ENCODE measurements at places on chromosomes 1 and 21. TPM values are rescaled to one million over a fixed set of nuclear protein-coding genes. Genes with fewer than 3 reads are reported as not detected.

GRCh38 chr1:156755527-156755950, 4.1 kb upstream of the HDGF start:
- peaks cover 10% of the 10 kb centered on the region for H3K4me1 ChIP-seq
- no peaks in the 10 kb centered on the region for H3K27me3 ChIP-seq
- peaks cover 4% of the 10 kb centered on the region for H3K36me3 ChIP-seq
- H3K27ac ChIP-seq: no peak overlapping the region
- H3K4me3 ChIP-seq: no peak overlapping the region

- peaks cover 27% of the 10 kb centered on the region for H3K4me1 ChIP-seq
- H3K4me3 ChIP-seq: peak within 1 kb of the TSS; percentile 86
- H3K27me3 ChIP-seq: peaks cover 2% of the 10 kb centered on the region
- peak; percentile 98 for DNase-seq
- no peaks in the 10 kb centered on the region for H3K36me3 ChIP-seq
- H3K27ac ChIP-seq: peak within 1 kb of the TSS; percentile 87
Measured at GRCh38 chr1:205631768-205632668, at the start of gene ELK4. Gene ELK4, minus strand, starts transcription at chr1:205632011. Its CDS starts 8,129 bp downstream, at chr1:205623882.

DNA sequence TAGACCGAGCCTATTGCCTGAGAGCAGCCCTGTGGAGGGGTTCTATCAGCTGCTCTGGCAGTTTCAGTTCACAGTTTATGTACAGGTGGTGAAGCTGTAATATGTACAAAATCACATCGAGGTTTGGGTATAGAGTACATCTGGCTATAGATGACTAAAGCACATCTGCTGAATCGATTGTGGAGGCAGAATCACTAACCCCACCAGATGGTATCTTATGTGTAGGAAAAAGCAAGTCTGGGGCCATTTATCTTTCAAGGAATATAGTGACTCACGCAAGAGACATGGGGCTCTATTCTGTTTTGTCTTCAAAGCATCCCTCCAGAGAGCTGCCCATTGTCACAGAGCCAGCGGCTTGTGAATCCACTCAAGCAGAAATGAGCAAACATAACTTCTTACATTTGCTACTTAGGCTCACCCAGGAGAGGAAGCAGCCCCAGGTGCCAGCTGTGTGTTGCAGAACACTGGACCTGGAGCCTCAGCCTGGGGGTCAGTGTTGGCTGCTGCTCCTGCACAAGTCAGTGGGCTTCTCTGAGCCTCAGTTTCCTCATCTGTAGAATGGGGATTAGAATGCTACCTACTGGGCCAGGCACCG, 21.3 kb downstream of the MIIP start:
- no peak overlapping the region for H3K4me3 ChIP-seq
- peak; percentile 98 for DNase-seq
- no peak overlapping the region for H3K27ac ChIP-seq
- no peaks in the 10 kb centered on the region for H3K36me3 ChIP-seq

DNA sequence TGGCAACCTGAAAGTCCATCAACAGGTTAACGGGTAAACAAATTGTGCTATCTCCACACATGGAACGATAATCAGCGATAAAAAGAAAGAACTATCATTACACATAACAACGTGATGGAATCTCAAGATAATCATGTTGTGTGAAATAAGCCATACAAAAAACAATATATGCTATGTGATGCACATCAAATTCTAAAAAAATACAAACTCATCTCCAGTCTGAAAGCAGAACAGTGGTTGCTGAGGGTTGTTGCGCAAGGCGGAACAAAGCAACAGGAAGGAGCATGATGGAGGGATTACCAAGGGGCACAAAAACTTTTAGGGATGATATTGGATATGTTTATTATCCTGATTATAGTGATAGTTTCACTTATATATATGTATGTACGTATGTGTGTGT, 324.8 kb downstream of the VAV3 start:
- DNase-seq: no peak
- no peaks in the 10 kb centered on the region for H3K4me1 ChIP-seq
- H3K27ac ChIP-seq: no peak overlapping the region
- no peak overlapping the region for H3K4me3 ChIP-seq

- H3K4me1 ChIP-seq: no peaks in the 10 kb centered on the region
- DNase-seq: peak; percentile 59
- H3K27me3 ChIP-seq: no peaks in the 10 kb centered on the region
- no peak overlapping the region for H3K4me3 ChIP-seq
- H3K27ac ChIP-seq: no peak overlapping the region
Measured at GRCh38 chr1:112172294-112172882, 182.9 kb upstream of the KCND3 start.

- no peaks in the 10 kb centered on the region for H3K36me3 ChIP-seq
- no peak overlapping the region for H3K4me3 ChIP-seq
Measured at GRCh38 chr1:101587741-101588140, 350.9 kb downstream of the S1PR1 start.

GRCh38 chr1:4963251-4963650, 308.8 kb downstream of the AJAP1 start:
- DNase-seq: no peak
- H3K4me1 ChIP-seq: no peaks in the 10 kb centered on the region
- H3K27ac ChIP-seq: no peak overlapping the region
- H3K4me3 ChIP-seq: no peak overlapping the region
- H3K36me3 ChIP-seq: no peaks in the 10 kb centered on the region

- peaks cover 27% of the 10 kb centered on the region for H3K36me3 ChIP-seq
- H3K27ac ChIP-seq: no peak overlapping the region
- no peak for DNase-seq
Measured at GRCh38 chr1:1219341-1219740, 5.4 kb upstream of the TNFRSF4 start.

- no peak overlapping the region for H3K4me3 ChIP-seq
- peak; percentile 57 for DNase-seq
- H3K4me1 ChIP-seq: peaks cover 12% of the 10 kb centered on the region
- no peaks in the 10 kb centered on the region for H3K27me3 ChIP-seq
- H3K36me3 ChIP-seq: peaks cover 17% of the 10 kb centered on the region
Measured at GRCh38 chr1:153929426-153929825, 6.7 kb upstream of the GATAD2B start.

DNA sequence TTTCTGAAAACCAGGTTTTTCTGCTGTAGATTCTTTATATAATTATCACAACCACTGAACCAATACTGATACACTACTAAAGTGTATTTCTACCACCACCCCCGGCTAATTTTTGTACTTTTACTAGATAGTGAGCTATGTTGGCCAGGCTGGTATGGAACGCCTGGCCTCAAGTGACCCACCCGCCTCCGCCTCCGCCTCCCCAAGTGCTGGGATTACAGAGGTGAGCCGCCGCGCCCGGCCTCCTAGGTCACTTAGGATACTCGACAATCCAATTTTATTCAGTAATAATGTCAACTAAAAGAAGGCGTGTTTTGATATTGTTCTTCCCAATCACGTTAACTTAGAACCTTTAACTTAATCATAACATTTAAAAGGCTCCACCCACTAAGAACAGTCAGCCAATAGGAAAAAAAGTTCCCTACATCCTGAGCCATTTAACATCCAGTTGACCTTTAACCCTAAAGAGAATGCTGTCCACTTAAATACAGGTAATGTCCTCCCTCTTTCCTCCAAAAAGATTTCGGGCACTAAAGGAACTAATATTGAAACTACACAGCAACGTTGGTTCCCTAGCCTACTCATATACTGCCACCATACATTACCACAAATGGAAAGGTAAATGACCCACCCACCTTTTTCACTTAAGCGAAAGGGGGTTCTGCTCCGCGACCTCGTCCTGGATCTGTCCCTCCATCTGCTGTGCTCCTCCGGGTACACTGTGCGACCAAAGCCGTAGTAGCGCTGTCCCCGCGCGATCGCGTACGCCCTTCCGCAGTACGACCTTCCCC, 1.2 kb downstream of the RSRP1 start:
- peaks cover 46% of the 10 kb centered on the region for H3K36me3 ChIP-seq
- H3K27ac ChIP-seq: peak overlapping the region; percentile 99
- peak overlapping the region; percentile 100 for H3K4me3 ChIP-seq
- H3K27me3 ChIP-seq: no peaks in the 10 kb centered on the region
- DNase-seq: peak; percentile 82
- peaks cover 25% of the 10 kb centered on the region for H3K4me1 ChIP-seq

DNA sequence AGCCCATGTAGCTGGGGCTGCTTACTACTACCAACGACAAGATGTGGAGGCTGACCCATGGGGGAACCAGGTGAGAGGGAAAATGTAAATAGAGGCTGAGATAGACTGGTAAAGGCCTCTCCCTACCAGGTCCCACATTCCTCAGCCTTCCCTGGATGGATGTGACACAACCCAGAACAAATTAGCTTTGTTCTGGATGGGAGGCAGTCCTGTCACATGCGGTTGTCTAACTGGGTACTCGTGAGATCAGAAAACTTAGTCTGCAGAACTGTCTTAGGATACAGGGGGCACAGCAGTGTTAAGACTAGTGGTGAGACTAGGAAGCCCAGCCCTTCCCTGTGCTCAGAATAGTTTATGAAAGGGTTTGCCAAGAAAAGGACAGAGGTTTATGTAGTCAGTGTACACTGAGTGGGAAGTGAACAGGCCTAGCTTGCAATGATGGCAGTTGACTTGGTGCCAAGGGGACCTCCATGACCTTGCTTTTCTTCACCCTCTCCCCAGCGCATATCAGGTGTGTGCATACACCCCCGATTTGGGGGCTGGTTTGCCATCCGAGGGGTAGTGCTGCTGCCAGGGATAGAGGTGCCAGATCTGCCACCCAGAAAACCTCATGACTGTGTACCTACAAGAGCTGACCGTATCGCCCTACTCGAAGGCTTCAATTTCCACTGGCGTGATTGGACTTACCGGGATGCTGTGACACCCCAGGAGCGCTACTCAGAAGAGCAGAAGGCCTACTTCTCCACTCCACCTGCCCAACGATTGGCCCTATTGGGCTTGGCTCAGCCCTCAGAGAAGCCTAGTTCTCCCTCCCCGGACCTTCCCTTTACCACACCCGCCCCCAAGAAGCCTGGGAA, 8.4 kb downstream of the MMACHC start:
- H3K4me1 ChIP-seq: no peaks in the 10 kb centered on the region
- no peaks in the 10 kb centered on the region for H3K27me3 ChIP-seq
- peaks cover 44% of the 10 kb centered on the region for H3K36me3 ChIP-seq
- H3K4me3 ChIP-seq: no peak overlapping the region
- DNase-seq: no peak

DNA sequence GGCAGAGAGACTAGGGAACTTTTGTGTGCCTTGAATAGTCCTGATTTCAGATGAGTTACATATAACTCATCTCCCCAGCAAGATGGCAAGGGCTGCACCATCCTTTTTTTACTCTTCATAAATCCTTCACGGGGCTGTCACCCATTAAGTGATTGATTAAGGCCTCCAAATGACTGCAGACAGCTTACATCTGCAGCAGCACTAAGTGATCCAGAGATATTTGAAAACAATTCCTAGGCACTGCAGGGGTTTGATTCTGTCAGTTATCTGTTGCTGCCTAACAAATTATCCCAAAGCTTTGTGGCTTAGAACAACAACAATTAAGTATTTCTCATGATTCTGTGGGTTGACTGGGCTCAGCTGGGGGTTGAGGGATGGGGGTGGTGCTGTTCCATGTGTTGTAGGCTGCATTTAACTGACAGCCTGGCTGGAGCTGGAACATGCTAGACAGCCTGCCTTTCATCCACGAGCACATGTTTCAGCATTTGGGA, 19.3 kb downstream of the TEX38 start:
- no peak overlapping the region for H3K27ac ChIP-seq
- no peak for DNase-seq
- no peaks in the 10 kb centered on the region for H3K27me3 ChIP-seq
- peaks cover 62% of the 10 kb centered on the region for H3K36me3 ChIP-seq
- H3K4me3 ChIP-seq: no peak overlapping the region

DNA sequence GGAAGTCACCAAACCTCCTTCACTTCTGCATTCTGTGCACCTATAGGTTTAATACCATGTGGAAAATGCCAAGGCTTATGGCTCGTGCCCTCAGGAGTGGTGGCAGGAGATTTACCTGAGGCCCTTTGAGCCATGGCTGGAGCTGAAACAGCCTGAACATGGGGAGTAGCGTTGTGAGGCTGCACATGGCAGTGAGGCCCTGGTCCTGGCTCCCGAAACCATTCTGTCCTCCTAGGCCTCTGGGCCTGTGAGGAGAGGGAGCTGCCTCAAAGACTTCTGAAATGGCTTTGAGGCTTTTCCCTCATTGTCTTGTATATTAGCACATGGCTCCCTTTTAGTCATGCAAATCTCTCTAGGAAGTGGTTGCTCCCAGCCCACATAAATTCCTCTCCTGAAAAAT, 20.6 kb downstream of the PTGFR start:
- no peaks in the 10 kb centered on the region for H3K36me3 ChIP-seq
- no peaks in the 10 kb centered on the region for H3K27me3 ChIP-seq
- DNase-seq: no peak
- no peak overlapping the region for H3K27ac ChIP-seq

- H3K4me3 ChIP-seq: no peak overlapping the region
- no peaks in the 10 kb centered on the region for H3K27me3 ChIP-seq
- H3K27ac ChIP-seq: no peak overlapping the region
- H3K36me3 ChIP-seq: no peaks in the 10 kb centered on the region
- no peak for DNase-seq
- H3K4me1 ChIP-seq: peaks cover 28% of the 10 kb centered on the region
Measured at GRCh38 chr1:234868296-234869147, 258.5 kb upstream of the IRF2BP2 start.

GRCh38 chr1:68918563-68918962, 421.7 kb upstream of the DEPDC1 start:
- DNase-seq: no peak
- no peak overlapping the region for H3K27ac ChIP-seq
- H3K36me3 ChIP-seq: no peaks in the 10 kb centered on the region
- no peaks in the 10 kb centered on the region for H3K4me1 ChIP-seq

- no peaks in the 10 kb centered on the region for H3K4me1 ChIP-seq
- peak; percentile 88 for DNase-seq
- H3K36me3 ChIP-seq: no peaks in the 10 kb centered on the region
- no peak overlapping the region for H3K4me3 ChIP-seq
Measured at GRCh38 chr1:2821966-2822620, 20.6 kb upstream of the TTC34 start.

DNA sequence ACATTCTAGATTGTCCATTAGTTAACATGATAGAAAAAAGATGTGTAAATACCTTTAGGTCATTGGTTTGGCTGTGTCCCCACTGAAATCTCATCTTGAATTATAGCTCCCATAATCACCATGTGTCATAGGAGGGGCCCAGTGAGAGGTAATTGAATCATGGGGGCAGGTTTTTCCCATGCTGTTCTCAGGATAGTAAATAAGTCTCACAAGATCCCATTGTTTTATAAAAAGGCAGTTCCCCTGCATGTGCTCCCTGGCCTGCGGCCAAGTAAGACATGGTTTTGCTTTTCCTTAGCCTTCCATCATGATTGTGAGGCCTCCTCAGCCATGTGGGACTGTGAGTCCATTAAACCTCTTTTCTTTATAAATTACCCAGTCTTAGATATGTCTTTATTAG, 32.5 kb upstream of the SLC44A5 start:
- no peaks in the 10 kb centered on the region for H3K4me1 ChIP-seq
- H3K27ac ChIP-seq: no peak overlapping the region
- H3K36me3 ChIP-seq: no peaks in the 10 kb centered on the region
- DNase-seq: no peak
- H3K4me3 ChIP-seq: no peak overlapping the region

- DNase-seq: no peak
- no peak overlapping the region for H3K4me3 ChIP-seq
- no peaks in the 10 kb centered on the region for H3K36me3 ChIP-seq
- H3K27me3 ChIP-seq: no peaks in the 10 kb centered on the region
Measured at GRCh38 chr1:71908303-71908702, 374.0 kb downstream of the NEGR1 start.

Gene ZNF683
- total RNA-seq: not detected

Gene SLC22A15
- 14.5 TPM for total RNA-seq

Gene TLCD4
- total RNA-seq: 2.4 TPM

Gene TRNP1
- total RNA-seq: 6.5 TPM

Gene C1orf115
- 0.36 TPM for total RNA-seq

Gene GCSAML
- total RNA-seq: not detected
